Stimulated activated CD8-positive, alpha-beta memory T cell treated with anti-CD3 and anti-CD28 coated beads, Interleukin-2, amount 100 ng/mL, for 48 hours (primary cell): ENCODE measurements at places on chromosomes 12 and 14.

- no peak for DNase-seq
Observed at GRCh38 chr12:109291117-109291516, 18.0 kb downstream of the FOXN4 start.

DNA sequence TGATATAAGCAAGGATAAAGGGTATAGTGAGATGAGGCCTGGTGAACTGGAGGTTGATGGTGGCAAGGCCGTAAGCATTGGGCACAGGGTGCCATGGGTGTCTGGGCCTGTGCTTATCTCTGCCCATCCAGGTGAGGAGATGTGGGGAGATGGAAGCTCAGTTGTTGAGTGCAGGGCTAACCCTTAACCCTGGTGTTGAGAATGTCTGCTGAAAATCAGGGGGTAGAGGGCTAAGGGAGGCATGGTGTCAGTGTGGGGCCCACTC, 86.1 kb downstream of the SYNE2 start:
- DNase-seq, result no peak

DNA sequence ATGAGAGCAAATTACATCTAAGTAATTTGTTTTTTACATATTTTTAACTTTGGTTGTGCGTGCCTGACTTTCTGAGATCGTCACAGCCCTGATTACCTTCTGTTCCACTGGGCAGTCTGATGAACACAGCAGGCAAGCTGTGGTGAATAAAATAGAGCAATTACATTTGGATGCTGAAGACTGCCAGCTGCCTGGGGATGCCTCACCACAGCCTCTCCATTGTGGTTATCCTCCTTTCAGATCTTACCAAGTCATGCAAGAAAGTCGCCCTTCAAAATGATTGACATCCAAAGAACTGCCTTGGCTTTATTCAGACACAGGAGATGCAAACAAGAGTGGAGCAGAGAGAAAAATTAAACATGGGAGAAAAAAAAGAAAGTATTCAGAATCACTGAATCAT, 456.6 kb upstream of the TMPO start:
- DNase-seq, result no peak

GRCh38 chr12:109580684-109581333, 7.2 kb downstream of the MVK start:
- DNase-seq, result no peak

DNA sequence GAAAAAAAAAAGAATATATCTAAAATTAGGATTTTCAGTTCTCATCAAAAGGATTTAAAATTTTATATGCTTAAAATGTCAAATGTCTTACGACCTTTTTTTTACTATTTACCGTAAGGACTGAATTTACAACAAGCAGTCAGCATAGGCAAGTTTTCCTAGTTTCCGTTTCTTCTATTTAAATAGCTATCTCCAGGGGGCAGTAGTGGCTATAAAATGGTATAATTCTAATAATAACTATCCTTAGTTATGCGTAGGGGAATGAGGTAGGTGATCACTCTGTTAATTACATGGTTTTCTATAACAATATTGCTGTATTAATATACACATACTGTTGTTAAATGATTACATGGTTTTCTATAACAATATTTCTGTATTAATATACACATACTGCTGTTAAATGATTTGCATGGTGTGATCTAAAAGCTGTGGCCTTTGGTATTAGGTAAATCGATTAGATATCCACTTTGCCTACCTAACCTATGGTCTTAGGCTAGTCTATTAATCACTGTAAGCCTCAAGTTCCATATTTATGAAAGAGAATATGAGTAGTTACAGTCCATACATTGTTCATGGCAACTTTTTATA, 217.7 kb upstream of the PDZRN4 start:
- no peak for DNase-seq
